ENCODE measurements at places on chromosomes 2 and 18.

DNA sequence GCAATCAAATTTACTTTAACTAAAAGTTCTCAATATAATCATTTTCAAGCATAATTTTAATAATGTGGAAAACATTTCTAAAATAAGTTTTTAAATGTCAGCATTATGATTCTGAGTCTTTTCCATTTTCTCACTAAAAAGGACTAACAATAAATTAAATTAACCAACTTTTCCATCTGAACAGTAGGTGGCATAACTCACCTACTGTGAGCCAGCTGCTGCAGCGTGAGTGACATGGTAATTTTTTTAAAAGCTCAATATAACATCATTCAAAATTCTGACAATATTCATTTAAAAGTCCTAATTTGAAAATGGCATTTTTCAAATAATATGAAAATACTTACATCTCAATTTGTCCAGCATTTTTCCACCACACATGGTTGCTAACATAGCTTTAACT is 66.5 kb downstream of the DTNB start:
- DNase-seq: peak; percentile 21

DNA sequence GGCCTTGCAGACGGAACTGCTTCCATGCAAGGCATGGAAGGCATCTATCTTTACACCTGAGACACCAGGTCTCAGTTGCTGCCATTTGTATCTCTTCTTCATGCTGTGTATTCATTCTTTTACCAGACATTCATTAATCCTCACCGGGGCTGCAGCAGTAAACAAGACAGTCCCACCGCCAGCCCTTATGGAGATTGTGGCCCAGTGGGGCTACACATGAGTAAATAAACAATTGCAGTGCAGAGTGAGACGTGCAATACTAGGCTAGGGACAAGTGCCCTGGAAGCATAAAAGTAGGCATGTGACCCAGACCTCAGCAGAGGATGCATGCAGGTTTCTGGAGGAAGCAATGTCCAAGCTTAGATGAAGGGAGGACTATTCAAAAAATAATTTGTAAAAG is 497.6 kb upstream of the KLHL29 start:
- DNase-seq: no peak

DNA sequence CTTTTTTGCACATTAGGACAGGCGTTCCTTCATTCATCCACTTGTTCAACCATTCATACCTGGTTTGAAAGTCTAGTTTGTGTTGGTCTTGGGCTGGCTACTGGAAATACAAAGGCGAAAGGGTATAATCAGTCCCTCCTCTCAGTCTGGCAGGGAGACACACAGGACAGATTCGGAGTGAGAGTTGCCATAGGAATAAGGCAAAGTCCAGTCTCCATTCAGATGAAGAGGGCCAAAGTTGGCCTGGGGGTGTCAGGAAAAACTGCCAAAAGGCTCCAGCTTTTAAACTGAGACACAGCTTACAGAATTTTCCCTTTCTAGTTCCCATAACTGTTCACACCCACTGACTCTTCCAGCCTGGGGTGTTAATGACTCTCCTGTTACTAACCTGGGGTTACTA is 96.3 kb upstream of the AQP4 start:
- no peak for DNase-seq

- no peak for DNase-seq
Observed at GRCh38 chr18:392928-393573, 107.5 kb downstream of the COLEC12 start.

DNA sequence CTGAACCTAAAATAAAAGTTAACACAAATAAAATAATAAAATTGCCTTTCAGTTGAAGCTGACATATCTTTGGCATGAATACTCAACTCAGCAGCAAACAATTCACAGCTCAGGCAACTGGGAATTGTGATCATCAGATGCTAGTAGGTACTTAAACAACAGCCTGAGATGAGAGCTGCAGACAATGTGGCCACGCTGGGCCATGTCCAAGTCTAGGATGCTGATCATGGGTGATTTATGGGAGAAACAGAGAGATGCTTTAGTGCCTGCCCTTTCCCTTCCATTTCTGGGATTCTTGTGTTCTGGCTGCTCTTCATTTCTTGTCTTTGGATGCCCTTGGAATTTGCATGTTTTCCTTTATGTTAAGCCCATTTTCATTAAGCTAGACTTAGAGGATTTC is 212.4 kb upstream of the CWC22 start:
- DNase-seq: no peak

- no peak for DNase-seq
Observed at GRCh38 chr18:25123438-25124232, 228.3 kb downstream of the ZNF521 start.

GRCh38 chr2:211132573-211132972 is 576.2 kb downstream of the CPS1 start:
- no peak for DNase-seq

DNA sequence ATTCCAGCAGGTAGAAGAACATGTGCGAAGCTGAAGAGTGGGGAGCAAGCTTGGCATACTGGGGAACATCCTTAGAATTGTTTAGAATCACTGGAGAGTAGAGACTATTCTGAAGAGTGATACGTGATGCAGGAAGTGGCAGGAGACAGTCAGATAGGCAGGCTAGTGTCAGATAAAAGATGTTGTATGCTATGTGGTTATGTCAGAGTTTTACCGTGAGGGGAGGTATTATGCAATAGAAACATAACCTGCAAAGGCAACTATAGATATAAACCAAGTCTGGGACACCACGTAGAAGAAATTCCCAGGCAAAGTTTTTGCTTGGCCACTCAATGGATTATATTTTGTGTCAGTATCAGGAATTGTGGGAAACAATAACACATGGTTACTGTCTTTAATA is 62.0 kb upstream of the ZSWIM2 start:
- no peak for DNase-seq

GRCh38 chr2:150978053-150978452 is 283.6 kb downstream of the RBM43 start:
- DNase-seq: no peak

DNA sequence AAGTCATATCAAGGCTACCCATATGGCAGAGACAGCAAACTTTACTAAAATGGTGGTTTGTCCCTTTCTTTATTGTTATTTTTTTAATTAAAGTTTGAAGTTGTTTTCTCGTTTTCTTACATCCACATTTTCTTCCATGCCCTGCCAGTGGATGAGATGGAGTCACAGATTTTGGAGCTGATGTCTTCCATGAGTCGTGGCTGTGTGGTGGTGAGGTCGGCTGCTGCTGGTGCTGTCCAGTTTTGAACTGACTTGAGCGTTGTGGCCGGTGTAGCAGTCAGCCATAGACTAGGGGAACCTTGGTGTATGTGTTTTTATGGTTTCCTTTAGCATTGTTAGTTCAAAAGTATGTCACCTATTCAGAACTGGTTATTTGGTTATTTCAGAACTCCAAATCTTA is 182.8 kb downstream of the SH3RF3 start:
- no peak for DNase-seq

GRCh38 chr2:7133521-7133920 is 216.3 kb downstream of the RNF144A start:
- DNase-seq: no peak

Measured in CD4-positive, alpha-beta T cell treated with Interleukin-6 for 4 hours (primary cell).